WTC11 (cell line): ENCODE measurements at places on chromosomes 7 and 10. TPM values are rescaled to one million over a fixed set of nuclear protein-coding genes. Genes with fewer than 3 reads are reported as not detected.

DNA sequence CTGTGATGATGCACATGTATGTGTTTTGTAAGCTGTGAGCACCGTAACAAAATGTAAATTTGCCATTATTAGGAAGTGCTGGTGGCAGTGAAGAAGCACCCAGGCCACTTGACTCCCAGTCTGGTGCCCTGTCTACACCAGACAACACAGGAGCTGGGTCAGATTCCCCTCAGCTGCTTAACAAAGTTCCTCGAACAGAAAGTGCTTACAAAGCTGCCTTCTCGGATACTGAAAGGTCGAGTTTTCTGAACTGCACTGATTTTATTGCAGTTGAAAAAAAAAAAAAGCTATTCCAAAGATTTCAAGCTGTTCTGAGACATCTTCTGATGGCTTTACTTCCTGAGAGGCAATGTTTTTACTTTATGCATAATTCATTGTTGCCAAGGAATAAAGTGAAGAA, 71.1 kb downstream of the ATAD1 start:
- no peak for DNase-seq

GRCh38 chr7:7820409-7820808, 102.0 kb upstream of the RPA3 start:
- no peak for DNase-seq

- DNase-seq: no peak
These were observed 296.4 kb upstream of the MBL2 start for GRCh38 chr10:53069013-53069412.

- DNase-seq: peak; percentile 92
These were observed 53.6 kb upstream of the TMEM72 start for GRCh38 chr10:44857363-44858016.

DNA sequence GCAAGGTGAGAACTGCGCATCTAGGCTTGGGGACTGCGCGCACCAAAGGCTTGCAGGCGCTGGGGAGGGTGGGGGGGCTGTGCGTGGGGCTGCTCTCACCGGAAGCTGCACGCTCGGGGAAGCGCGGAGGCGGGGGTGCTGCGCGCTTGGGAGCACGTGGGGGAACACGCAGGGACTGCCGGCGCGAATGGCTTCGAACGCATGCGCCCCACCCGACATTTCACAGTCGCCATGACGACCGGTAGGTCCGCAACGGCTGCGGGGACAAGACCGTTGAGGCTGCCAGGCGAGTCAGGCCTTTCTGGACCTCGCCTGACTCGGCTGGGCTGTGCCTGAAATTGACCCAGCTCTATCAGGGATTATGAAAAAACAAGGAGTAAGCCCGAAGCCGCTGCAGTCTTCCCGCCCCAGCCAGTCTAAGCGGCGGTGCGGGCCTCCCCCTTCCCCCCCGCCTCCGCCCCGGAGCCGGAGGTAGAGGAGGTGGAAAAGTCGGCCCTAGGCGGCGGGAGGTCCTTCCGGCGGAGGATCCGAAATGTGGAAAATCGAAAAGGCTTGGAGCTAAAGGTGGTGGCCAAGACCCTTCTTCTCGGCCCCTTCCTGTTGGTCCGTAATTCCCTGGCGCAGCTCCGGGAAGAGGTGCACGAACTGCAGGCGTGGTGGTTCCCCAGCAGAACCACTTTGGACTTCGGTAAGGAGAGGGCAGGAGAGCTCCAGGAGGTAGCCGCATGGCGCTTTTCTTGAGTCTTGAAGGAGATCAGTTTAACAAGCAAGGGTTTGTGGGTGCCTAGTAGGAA, 34.9 kb upstream of the STEAP1 start:
- DNase-seq: peak; percentile 38

DNA sequence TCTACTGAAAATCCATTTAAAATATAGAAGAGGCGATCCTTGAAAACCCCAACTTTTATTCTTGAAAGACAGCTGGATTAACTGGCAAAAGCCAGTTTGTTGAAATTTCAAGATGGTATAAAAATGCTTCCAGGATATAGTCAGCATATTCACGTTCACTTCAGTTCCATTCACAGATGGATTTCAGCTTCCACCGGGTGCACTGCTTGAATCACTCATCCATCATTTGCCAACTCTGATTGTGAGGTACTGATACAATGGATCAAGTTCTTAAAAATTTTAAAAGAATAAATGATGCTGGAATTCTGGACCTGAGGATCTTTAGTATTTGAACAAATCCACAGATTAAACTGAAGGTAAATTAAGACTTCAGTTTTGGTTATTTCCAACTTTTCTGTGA, 2.4 kb downstream of the PURB start:
- no peak for DNase-seq

DNA sequence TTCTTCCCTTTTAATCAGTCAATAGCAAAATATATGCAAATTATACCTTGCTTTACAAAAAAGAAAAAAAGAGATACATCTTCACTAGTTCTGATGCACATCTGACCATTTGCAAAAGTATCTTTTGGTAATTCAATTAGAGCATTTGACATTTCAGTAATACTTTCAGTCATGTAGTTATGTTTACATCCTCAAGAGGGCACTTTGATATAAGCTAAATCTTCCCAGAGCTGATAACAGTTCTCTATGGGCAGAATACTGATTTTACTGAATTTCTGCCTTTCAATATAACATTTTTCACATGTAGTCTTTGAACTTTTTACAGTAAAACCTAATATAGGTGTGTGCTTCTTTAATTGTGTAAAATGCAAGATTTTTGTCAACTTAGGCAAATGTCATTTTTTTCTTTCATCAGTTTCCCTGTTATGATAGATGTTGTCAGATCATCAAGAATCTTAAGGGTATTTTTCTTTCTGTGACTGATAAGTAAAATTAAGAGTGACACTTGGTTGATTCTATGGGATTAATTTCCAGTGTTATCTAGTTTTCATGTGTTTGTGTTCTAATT, 703.5 kb upstream of the SEMA3D start:
- DNase-seq: no peak

The TMEM72 gene
- total RNA-seq: 0.11 TPM in 1 of 3 replicates, not detected in the others

- no peak for DNase-seq
These were observed 27.0 kb upstream of the ZNF862 start for GRCh38 chr7:149811221-149811620.

- no peak for DNase-seq
These were observed 97.3 kb downstream of the ZNF680 start for GRCh38 chr7:64465551-64465950.

DNA sequence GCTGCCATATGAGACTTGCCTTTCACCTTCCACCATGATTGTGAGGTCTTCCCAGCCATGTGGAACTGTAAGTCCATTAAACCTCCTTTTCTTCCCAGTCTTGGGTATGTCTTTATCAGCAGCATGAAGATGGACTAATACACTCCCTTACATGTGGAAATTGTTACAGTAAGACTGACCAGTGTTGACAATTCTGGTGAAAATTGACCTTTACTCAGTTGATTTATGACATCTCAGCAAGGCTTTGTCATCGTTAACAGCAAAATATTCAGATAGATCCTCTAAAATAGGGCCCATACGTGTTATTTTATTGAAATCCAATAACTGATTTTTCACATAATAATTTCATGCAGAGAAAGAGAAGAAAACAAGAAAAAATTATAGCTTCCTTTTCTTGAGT, 377.9 kb upstream of the SEMA3C start:
- DNase-seq: no peak

The OR6V1 gene
- not detected in 3 replicates for total RNA-seq

DNA sequence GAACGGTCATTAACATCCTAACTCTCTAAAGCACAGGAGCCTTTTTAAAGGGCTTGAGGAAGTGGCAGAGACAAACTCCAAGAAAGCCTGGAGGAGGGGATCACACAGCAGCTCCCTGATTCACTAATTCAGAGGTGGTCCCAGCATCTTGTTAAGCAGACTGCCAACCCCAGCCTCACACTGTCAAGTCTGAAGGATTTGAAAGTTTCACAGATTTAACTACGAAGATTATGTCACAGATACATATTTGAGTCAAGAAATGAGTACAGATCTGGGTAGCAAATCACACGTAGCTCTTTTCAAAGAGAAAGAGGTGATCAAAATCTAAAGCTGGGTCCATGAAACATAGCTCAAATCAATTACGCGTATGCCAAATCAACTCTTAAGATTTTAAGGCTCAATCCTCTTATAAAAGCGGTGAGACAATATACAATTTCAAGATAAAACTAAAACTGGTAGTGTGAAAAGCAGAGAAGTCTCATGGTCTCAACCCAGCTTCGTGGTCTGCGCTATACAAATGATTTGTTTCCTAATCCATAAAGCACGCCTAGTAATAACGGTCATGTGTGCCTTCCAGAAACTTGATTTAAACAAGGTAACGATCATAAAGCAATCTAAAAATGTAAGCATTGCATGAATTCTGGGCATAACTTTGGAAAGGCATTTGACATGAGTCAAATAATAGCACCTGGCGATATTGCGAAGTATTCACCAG, 229.9 kb upstream of the MKLN1 start:
- no peak for DNase-seq

The TMEM184A gene
- total RNA-seq: 1.3 to 1.4 TPM (median 1.3 TPM) in 3 replicates

DNA sequence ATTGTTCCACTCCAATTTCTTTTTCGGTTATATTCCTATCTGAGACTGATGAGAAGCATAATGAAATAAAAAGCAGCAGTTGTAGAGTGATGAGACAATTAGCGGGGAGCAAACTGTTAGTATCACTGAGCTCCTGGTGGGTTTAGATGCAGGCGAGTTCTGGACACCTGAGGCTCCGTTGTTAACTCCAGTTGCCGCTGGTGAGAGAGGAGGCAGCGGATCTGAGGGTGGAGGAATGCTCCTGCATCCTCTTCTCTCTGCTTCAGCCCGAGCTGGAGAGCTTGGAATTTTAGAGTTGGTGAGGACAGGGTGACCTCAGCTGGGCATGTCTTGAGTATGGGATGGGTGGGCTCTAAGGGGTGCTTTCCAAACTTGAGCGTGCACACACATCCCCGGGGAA, 31.4 kb downstream of the LRMDA start:
- DNase-seq: no peak

The HK1 gene
- total RNA-seq: 218 to 220 TPM (median 219 TPM) in 3 replicates

The CYP2W1 gene
- total RNA-seq: 0.48 TPM in 1 of 3 replicates, not detected in the others

The NPTX2 gene
- 10.9 to 17.0 TPM (median 15.9 TPM) in 3 replicates for total RNA-seq

DNA sequence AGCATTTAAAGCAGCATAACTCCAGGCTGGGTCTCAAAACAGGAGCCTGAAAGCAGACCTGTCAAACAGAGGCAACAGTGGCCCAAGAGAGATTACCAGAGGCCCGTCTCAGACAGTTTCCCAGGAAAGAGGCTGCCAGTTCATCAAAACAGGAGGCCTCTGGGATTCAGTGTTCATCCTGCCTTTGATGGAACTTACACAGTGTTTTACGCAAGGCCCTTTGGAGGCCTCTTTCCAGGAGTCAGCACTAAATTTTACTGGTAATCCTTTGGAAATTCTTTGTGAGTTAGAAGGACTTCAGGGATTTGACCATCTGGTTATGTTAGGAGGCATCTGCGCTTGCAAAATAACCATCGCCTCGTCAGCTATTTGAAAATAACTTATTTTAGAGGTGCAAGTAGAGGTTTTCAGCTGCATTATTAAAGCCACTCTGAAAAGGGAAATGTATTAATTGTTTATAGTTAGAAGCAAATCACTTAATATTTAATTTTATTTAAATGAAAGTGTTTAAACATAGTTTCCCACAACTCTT, 501.2 kb upstream of the COBL start:
- no peak for DNase-seq

The SORBS1 gene
- 33.8 to 39.9 TPM (median 34.3 TPM) in 3 replicates for total RNA-seq

The CLDN12 gene
- 39.4 to 47.5 TPM (median 44.1 TPM) in 3 replicates for total RNA-seq

DNA sequence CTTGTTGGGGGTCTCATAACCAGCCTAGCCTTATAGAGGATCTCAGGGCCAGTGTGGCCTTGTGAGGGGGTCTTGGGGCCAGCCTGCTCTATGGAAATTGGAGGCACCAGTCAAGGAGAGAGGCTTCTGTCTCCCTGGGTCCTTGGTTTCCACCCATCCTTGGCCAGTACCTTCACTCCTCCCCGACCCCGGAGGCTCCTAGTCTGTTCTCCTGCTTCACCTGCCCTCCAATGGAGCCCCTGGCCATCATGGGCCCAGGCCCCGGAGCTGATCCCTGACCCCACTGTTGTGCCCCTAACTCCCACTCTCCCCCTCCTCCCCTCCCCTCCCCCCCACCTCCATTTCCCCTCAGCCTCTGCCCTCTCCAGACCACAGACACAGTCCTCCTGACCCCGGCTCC, 29.7 kb downstream of the RASGEF1A start:
- DNase-seq: no peak

GRCh38 chr7:40232242-40232893, 97.6 kb downstream of the SUGCT start:
- DNase-seq: no peak

DNA sequence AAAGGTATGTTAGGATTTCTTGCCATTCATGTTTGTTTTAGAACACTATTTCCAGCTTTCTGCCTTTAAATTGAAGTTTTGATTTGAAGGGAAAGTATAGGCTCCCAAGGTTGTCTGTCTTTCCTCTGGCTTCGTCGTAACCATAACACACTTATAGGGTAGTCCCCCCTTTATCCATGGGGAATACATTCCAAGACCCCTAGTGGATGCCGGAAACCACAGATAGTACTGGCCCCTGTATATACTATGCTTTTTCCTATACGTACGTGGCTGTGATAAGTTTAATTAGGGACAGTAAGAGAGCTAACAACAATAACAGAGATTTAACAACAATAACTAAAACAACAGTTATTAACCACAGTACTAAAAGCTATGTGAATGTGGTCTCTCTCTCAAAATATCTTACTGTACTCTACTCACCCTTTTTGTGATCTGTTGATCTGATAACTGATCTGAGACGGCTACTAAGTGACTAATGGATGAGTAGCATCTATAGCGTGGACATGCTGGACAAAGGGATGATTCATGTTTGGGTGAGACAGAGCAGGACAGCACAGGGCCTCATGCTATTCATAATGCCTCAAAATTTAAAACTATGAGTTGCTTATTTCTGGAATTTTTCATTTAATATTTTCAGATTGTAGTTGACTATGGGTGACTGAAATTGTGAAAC, 273.1 kb downstream of the AUTS2 start:
- no peak for DNase-seq

The ZCCHC24 gene
- total RNA-seq: 6.0 to 7.7 TPM (median 6.2 TPM) in 3 replicates

DNA sequence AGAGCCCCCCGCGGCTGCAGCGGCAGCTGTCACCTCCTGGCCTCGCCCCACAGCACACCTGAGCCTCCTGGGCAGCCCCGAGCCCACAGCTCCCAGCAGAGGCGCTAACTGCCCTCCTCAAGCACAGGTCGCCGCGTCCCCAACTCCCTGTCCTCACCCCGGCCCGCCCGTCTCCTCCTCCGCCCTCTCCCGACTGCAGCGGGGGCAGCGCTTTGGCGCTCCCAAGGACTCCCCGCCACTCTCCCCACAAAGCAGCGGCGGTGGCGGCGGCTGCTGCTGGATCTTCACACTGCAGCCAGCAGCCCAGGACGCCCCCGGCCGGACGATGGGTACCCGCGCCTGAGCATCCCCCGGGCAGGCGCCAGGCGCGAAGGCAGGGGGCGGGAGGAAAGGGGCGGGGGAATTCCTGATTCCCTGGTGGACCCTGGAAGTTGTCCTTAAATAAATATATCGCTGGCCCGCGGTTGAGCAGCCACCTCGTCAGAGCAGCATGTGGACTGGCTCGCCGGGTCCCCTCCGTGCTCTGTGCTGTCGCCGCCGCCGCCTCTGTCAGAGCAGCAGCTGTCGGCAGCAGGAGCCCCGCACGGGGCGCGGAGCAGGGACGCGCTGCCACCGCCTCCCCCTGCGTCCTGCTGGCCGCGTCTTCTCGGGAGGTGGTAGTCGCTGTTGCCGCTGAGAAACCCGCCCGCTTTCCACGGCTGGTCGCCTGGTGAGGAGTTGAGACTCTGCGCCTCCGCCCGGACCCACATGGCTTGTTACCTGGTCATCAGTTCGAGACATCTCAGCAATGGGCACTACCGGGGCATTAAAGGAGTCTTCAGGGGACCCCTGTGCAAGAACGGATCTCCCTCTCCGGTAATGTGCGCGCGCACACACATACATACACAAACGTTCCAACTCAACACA, at the start of gene ZNF804B:
TSS of gene ZNF804B (plus strand) at position 471 of the 906 bp plus-strand sequence. CDS start at position 748, 277 bp downstream.
- DNase-seq: peak; percentile 74

GRCh38 chr10:16809074-16809718, 8.0 kb downstream of the RSU1 start:
- peak; percentile 72 for DNase-seq
